ENCODE measurements at places on chromosomes 1 and 21.

DNA sequence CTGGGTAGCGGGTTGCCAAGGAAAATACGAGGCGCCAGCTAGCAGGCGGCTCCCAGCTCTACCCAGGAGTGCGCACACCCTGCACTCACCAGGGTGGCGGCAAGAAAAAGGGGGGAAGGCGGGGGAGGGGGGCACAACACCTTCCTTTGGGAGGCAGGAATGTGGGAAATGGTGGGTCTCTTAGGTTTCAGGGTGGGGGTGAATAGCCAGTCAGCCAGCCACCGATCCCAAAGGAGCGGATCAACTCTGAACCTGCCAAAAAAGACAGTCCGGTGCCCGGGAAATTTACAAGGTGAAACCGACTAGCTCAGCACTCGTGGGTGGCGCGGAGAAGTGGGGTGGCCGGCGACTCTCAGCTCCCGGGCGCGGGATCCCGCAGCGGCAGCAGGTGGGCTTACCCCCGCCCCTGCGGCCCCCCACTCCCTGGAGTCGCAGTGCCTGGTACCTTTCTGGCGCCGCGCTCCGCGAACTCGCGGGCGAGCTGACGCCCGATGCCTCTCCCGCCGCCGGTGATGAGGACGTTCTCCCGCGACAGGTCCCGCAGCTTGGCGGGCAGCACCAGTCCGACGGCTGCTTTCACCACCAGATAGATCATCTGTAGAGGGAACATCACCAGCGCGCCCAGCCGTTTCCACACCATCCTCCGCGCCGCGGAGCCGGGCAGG is 1.2 kb downstream of the DHRS3 start:
- H3K4me1 ChIP-seq: peaks cover 5% of the 10 kb centered on the region
- H3K36me3 ChIP-seq: no peaks in the 10 kb centered on the region
- DNase-seq: peak; percentile 43
- peak overlapping the region; percentile 36 for H3K27ac ChIP-seq
- peak overlapping the region; percentile 63 for H3K4me3 ChIP-seq

DNA sequence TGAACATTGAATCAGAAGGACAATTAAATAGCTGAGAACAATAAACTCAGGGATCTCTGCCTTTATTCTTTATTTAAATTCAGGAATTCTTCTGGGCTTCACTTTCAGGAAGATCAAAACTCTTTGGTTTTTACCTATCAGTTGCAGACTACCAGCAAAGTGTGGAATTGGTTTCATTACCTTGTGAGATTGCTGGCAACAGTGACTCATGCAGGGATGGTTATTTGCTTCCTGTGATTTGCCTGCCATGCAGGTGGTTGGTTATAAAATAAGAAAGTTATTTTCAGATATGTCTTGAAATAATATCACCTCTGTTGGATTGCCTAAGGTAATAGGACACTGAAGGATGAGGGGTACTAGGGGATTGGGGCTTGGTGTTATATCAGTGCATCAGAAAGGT is 204.6 kb downstream of the PTBP2 start:
- DNase-seq: no peak
- no peaks in the 10 kb centered on the region for H3K27me3 ChIP-seq
- H3K4me1 ChIP-seq: no peaks in the 10 kb centered on the region
- H3K4me3 ChIP-seq: no peak overlapping the region
- H3K36me3 ChIP-seq: no peaks in the 10 kb centered on the region
- H3K27ac ChIP-seq: no peak overlapping the region

DNA sequence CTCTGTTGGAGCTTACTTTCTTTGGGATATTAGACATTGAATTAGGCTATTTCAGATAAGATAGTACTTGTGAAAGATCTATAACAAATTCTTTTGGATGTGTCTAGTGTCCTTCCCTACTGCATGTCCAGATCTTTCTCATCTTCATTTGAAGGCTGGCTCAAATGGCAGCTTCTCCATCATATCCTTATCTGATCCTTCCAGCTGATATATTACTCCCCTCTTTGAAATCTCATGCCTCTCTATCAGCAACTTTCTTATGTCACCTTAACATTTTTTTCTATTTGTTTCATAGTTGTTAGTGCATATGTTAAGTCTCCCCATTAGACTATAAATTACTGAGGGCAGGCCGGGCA is 17.5 kb downstream of the CAP1 start:
- H3K27me3 ChIP-seq: no peaks in the 10 kb centered on the region
- H3K4me3 ChIP-seq: no peak overlapping the region
- no peak overlapping the region for H3K27ac ChIP-seq
- no peaks in the 10 kb centered on the region for H3K4me1 ChIP-seq

DNA sequence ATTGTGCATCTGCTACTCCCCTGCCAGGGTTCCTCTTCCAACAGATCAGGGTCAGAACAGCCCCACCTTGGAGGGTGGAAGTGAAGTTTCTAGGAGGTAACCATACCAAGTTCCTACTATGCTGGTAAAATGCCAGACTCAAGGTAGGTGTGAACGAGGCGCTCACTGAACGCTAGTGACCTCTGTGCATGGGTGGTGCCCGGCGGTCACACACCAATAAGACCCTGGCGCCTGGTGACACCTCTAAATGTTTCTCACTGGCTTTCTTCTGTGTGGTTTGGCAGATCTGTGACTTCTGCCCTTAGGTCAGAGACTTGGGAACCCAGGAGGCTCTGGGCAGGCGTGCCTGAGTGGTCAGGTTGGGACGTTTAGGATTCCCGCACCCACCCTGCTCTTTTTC is 55.9 kb downstream of the TMCO4 start:
- DNase-seq: no peak
- peaks cover 52% of the 10 kb centered on the region for H3K27me3 ChIP-seq
- H3K4me1 ChIP-seq: no peaks in the 10 kb centered on the region
- H3K4me3 ChIP-seq: no peak overlapping the region
- no peak overlapping the region for H3K27ac ChIP-seq
- no peaks in the 10 kb centered on the region for H3K36me3 ChIP-seq

Data from cardiac muscle cell (in vitro differentiated cells and primary cell).